ENCODE measurements at places on chromosomes 6 and 20. TPM values are rescaled to one million over a fixed set of nuclear protein-coding genes. Genes with fewer than 3 reads are reported as not detected.

PRDM1 gene
- total RNA-seq: 3.1 TPM

THBD gene
- 4.2 TPM for total RNA-seq

FOXQ1 gene
- total RNA-seq: not detected

HDGFL1 gene
- total RNA-seq: not detected

POLR1H gene
- total RNA-seq: 27.9 TPM

SAMD3 gene
- total RNA-seq: not detected

WFDC10A gene
- not detected for total RNA-seq

ROS1 gene
- total RNA-seq: not detected

TLDC2 gene
- not detected for total RNA-seq

HRH3 gene
- total RNA-seq: not detected

FRS3 gene
- 0.94 TPM for total RNA-seq

CDH22 gene
- total RNA-seq: not detected

SLC52A3 gene
- not detected for total RNA-seq

HEY2 gene
- total RNA-seq: 0.06 TPM

PPIL1 gene
- total RNA-seq: 9.1 TPM

Data from cardiac ventricle fibroblast (primary cell).